Activated T-helper 2 cell treated with anti-CD3 and anti-CD28 coated beads, Interferon-gamma antibody, Interleukin-2, Interleukin-4, amounts not matched to agents 10 μg/mL and 5 μg/mL and 100 μg/mL, durations not matched to agents 14 hours and 24 hours and 36 hours (primary cell): ENCODE measurements at places on chromosomes 1 and 21.

- DNase-seq = no peak
Observed at GRCh38 chr1:162327144-162327787, 49.4 kb downstream of the SPATA46 start.

DNA sequence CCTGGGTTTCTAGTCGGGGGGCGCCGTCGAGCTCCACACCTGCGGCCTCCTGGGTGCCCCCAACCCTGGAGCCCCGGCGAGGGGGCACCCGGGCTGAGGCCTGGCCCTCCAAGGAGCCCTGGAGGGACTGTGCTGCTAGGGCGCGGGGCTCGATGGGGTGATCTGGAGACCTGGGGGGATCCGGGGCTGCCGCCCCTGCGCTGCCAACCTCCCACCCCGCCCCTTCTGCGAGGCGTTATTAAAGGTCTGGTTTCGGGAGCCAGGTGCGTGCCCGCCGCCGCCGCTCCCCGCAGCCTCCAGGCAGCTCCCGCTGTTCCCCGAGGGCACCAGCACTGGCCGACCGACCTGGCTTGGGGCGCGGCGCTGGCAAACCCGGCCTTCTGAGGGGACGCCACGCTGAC lies 746 bp upstream of the POFUT2 start:
- DNase-seq = no peak

DNA sequence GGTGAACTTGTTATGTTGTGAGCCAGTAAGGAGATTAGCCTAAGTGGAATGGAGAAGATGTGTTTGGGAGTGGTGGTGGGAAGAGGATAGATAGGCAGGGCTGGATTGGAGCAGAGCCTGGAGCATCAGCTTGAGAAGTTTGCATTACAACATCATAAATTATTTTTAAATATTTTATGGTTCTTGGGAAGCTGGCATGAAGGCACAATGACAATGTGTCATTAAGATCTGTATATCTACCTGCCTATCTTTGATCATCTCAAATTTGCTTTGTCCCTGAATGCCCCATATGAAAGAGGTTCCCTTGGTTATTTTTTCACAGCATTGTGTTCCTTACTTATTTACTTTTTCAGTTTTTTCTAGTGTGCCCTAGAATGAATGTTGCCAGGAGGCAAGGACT lies 32.3 kb downstream of the HRNR start:
- no peak for DNase-seq

GRCh38 chr1:38498686-38499085 lies 360.9 kb downstream of the RRAGC start:
- no peak for DNase-seq

- no peak for DNase-seq
Observed at GRCh38 chr1:85465099-85465785, at the start of gene DDAH1. Gene DDAH1, minus strand, starts transcription at chr1:85465159. Its CDS starts 114 bp downstream, at chr1:85465045.

- no peak for DNase-seq
Observed at GRCh38 chr1:77039739-77040138, 172.5 kb downstream of the ST6GALNAC5 start.

DNA sequence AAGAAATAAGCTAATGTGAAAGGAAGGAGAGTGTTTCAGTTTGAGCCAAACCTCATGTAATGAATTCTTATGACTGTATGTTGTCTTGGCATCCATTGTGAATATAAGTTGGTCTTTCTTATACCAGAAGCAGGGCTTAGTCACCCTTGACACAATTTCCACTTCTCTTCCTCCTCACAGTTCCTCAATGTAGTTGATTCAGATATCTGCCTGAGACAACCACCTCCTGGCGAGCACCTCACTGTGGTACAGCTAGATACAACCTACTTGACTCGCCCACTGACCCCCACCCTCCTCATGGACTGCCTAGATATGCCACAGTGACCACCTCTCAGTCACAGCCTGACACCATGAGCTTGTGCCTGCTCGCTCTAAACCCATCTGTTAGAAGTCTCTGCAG lies 45.6 kb downstream of the KYAT3 start:
- no peak for DNase-seq

DNA sequence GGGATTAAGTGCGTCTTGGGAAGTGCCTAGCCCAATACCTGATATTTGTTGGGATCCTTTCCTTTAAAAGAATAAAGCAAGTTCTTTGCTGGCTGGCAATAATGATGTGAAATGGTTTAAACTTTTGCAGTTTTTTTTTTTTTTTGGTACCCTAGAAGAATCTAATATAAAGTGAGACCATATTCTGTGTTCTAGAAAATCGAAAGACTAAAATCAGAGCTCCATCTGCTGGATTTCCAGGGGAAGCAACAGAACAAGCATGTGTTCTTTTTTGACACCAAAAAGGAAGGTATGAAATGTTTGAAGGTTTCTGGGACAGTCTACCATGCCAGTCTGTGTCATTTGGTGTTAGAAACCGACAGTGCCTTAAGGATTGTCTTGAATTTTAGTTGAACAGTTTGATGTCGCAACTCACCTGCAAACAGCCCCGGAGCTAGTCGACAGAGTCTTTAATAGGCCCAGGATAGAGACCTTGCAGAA lies 6.4 kb downstream of the UTP11 start:
- no peak for DNase-seq

GRCh38 chr1:174197088-174197487 lies 37.8 kb downstream of the RABGAP1L start:
- no peak for DNase-seq

DNA sequence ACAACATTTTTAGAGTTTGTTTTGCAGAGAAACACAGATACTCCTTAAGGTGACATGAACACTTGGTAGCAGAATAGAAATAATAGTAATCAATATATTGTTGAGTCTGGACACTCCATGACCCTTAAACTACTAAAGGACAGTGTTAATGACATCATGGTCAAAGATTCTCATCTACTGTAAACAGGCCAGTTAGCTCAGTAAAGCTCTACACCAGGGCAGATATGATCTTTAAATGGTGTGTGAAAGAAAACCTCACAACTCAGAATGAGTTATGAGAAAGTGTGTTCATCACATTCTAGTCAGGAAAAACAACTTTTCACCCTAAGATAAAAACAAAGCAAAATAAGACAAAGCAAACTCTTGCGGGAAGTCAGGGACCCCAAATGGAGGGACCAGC lies 58.1 kb upstream of the ADAMTS5 start:
- no peak for DNase-seq

GRCh38 chr1:32549616-32550015 lies 10.4 kb downstream of the ZBTB8A start:
- DNase-seq = no peak

GRCh38 chr21:34345091-34345871 lies 18.5 kb upstream of the KCNE2 start:
- DNase-seq = no peak

DNA sequence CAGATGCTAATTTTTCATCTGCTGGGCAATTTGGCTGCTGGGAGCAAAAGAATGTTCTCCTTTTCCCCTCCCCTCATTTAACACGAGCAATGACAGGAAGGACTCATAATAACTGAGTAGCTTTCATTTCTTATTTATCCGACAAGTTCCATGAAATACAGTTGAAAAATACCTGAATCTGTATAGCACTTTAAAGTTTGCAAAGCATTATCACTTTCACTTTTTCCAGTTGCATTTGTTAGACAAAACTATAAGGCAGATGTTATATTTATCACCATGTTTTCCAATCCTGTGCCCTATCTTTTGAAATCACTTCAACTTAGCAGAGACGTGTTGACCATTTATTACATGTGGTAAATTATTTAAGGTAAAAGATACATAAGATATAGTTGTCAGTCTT lies 350.6 kb upstream of the SGIP1 start:
- no peak for DNase-seq

GRCh38 chr1:115949156-115949555 lies 27.2 kb upstream of the SLC22A15 start:
- DNase-seq = no peak

DNA sequence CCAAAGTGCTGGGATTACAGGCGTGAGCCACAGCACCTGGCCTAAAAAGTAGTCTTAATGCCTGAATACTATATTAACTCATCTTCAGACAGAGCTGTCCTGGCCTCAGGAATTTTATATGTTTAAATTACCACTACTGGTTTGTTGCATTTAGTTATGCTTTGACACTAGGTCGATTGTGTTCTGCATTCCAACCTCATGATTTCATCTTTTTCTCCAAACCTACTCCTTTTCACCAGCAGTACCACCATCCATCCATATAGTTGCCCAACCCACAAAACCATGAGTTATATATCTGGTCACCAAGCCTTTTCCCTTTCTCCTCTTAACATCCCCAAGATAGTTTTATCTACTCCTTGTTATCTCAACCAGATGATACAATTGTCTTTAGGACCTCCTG lies 22.6 kb downstream of the FMO5 start:
- DNase-seq = no peak

DNA sequence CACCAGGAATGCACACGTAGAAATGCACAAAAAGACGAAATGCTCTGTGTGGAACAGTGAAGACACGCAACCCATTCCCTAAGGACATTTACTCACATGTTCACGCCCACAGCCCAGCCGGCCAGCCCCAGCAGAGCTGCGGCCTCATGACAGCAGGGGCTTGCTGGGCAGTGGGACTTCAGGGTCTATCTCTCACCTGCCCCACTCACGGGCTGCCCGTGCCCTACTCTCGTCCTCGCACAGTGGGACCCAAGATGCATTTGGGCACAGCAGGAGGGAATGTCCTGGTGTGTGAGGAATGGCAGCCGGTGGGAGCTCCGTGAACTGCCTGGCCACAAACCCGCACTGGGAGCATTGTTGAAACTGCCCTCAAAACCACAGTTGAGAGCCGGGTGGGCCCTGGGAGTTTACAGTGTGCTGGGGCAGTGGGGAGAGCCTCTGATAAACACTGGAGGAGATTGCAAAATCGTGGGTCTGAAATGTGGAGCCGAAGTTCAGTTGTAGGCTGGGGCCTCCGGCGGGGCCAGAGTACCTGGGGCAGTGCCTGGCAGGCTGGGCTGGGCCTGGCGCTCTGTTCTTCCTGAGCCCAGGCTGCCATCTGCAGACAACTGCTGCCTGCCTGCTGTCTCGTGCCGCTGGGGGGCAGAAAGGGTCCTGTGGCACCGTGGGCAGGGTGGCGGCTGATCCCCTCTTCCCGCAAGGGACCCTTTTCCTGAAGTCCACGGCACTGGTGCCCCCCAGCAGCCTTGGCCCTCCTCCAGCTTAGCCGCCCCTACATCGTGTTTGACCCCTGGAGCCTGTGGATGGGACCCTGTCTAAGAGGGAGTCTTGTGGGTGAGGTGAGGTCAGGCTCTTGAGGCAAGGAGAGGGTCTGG lies 20.7 kb upstream of the POFUT2 start:
- DNase-seq = no peak

DNA sequence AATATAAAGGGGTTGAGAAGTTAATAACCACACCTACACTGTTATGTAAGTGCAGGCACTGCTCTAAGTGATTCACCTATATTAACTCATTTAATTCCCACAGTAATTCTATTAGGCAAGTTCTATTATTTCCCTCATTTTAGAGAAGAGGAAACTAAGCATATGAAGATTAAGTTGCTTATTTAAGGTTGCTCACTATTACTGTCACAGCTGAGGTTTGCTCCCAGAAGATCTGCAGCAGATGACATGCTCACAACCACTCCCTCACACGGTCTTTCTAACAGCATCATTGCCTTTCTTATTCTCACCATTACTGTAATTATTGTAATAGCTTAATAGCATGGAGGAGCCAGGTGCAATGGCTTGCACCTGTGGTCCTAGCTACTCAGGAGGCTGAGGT lies 196.4 kb upstream of the GREM2 start:
- DNase-seq = no peak

- no peak for DNase-seq
Observed at GRCh38 chr21:25094695-25095094, 512.6 kb downstream of the MRPL39 start.

GRCh38 chr1:54803761-54804470 lies 2.8 kb upstream of the TTC22 start:
- DNase-seq = no peak

DNA sequence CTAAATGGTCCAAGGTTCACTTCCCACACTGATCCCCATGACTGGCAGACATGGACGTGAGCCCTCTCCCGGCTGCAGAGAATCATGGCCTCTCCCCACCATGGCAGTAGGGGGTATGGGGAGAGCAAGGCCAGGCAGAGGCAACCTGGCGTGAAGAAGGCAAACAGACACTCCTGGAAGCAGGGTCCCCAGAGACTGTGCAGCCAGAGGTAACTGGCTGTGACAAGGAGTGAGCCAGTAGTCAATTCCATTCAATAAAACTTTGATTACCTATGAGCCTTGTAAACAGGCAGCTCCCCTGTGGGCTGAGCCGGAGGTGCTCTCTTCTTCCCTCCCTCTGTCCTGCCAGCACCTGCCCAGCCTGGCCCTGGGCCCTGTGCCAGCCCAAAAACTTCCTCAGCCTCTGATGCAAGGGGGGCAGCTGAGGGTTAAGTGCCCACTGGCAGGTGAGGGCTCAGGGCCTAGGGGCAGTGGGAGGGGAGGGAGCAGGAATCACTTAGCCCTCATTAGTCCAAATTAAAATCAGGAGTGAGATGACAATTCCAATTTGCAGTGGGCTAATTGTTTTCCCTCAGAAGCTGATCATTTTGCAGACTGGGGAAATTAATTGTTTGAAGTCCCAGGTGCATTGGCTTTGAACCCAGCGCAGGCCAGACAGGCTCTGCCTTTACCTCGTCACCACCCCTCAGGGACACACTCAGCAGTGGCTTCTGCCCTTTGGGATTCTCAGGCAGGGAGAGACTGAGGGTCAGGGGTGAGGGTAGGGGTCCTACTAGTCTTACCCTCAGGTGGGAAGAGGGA lies 35.6 kb downstream of the LRRN2 start:
- no peak for DNase-seq

GRCh38 chr1:21022279-21023040 lies 154.2 kb downstream of the EIF4G3 start:
- DNase-seq = no peak

DNA sequence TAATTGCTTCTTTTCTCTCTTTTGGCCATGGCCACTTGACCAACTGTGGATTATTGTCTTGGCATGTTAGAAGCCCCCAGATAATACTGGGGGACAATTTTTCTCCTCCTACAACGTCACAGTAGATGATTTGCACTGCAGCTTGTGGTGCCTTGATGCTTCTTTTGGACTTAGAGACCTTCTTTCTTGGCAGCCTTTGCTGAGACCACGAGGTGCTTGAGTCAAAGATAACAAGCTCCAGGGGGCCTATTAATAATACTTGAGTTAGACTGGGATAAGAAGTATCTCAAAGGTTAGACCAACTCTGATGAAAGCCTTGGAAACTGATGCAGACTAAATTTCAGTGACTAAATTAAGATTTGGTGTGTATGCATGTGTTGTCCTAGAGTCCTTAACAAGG lies 3.2 kb downstream of the PPP1R12B start:
- no peak for DNase-seq

- no peak for DNase-seq
Observed at GRCh38 chr1:11456965-11457364, 22.0 kb upstream of the DISP3 start.
